ENCODE measurements at places on chromosomes 4 and X. TPM values are rescaled to one million over a fixed set of nuclear protein-coding genes. Genes with fewer than 3 reads are reported as not detected.

BLTP1 gene
- total RNA-seq, result 134 TPM

- no peak for DNase-seq
Measured at GRCh38 chrX:154399527-154400368, 1.6 kb downstream of the RPL10 start.

CNOT6L gene
- 62.5 TPM for total RNA-seq

DNA sequence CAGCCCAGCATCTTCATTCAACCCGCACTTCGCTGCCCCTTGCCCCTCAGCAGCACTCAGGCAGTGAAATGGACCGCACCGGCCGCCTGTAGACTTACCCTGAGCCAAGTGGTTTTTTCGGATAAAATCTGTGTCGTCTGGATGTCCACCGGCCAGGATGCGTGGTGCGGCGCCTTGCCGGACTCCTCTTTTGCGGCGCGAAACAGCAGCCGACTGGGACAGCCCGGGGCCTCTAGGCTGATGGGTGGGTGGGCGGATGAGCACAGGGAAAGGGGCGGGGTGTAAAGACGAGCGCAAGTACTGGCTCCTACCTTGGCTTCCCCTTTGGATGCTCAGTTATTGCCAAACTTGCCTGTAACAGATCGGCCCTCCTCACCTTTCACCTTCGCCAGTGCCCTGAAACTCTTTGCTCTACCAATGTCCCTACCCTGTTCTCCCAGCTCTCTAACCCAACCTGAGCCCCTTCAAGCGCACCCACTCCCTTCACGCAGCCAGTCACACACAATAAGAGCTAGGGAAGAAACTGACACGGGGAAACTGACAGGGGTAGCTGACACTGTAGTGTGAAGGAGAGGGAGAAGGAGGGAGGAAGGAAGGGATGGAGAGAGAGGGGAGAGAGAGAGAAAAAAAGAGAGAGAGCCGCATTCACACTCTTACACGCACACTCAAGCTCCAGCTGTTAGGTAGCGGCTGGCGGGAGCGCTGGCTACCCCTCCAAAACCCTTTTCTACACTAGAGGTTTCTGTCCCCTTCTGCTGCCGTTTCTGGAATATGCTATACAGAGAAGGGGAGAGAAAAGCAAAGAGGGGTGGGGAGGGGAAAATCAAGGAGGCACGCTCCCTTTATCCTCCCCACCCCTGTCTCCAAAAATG, 559 bp downstream of the TRPC5 start:
- no peak for DNase-seq

REPS2 gene
- 5.9 TPM for total RNA-seq

DNA sequence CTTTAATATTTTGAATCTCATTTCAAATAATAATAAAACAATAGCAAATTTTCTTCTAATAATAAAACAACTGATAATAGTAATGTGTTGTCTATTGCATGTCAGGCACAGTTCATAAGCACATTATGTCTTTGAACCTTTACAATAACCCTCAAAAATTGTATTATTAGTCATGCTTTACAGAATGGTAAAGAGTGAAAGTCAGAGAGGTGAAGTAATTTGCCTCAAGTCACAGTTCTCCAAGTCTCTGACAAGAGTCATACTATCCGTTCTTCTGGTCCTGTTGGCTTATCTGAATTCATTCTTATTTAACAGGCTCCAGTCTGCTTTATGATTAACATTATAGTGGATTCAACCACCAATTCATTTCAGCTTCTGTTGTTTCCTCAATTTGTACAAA, 313.0 kb downstream of the AFF2 start:
- no peak for DNase-seq

DNA sequence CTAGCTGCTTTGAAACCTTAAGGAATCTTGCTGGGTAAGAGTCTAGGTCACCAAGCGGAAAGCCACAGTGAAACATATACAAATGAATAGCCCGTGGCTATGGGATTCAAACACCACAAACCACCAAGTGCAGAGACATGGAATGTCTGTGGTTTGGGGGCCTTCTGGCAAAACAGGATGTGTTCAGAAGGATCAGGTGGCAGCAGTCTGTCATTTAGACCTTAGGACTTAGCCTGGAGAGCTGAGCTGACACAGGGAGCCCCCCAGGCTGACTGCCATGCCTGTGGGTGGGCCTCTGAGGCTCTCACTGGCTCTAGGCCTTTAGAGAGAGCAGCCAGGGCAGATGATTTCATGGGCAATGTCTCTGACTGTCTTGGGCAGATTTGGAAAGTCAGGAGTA, 225.6 kb downstream of the FBXW7 start:
- DNase-seq, result no peak

TBX22 gene
- total RNA-seq, result not detected

HPSE gene
- total RNA-seq, result 4.1 TPM

KLB gene
- 1.2 TPM for total RNA-seq

DNA sequence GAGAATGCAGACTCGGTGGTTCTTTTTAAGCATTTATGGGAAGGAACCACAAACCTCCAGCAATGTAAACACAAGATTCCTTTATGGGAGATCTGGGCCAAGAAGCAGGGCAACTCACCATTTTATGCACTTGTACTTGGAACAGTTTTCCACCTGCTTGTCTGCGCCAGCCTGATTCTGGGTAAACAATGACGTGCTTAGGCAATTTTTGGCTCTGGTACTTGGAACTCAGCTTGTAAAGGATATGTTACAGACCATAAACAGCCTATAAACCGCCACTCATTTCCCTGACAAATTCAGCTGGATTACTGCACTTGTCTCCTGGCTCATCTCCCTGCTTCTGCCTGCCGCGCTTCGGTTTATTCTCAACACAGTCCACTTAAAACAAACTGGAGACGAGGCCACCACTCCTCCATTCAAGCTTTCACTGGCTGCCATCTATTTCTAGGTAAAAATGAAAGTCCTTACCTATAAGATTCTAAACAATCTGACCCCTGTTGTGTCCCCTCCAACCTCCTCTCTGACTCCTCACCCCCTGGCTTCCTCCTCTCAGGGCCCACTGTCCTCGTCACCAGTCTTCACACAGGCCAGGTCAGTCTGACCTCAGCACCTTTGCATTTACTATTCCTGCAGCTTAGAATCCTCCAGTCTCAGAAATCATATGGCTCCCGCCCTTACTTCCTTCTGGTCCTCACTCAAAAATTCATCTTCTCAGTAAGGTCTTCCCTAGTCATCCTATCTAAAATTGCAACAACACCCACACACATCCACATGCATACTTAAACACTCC, 205.9 kb upstream of the GALNT7 start:
- no peak for DNase-seq

- DNase-seq, result no peak
Measured at GRCh38 chr4:61182915-61183314, 17.2 kb upstream of the ADGRL3 start.

PABPC5 gene
- total RNA-seq, result 4.3 TPM

OTUD4 gene
- 64.5 TPM for total RNA-seq

FGF5 gene
- total RNA-seq, result 0.31 TPM

RAB40A gene
- 1.2 TPM for total RNA-seq

- DNase-seq, result no peak
Measured at GRCh38 chr4:24775032-24775605, 20.3 kb upstream of the SOD3 start.

PAK3 gene
- 49.4 TPM for total RNA-seq

- DNase-seq, result no peak
Measured at GRCh38 chr4:70277121-70277520, 34.7 kb downstream of the CSN3 start.

HHIP gene
- 7.8 TPM for total RNA-seq

DNA sequence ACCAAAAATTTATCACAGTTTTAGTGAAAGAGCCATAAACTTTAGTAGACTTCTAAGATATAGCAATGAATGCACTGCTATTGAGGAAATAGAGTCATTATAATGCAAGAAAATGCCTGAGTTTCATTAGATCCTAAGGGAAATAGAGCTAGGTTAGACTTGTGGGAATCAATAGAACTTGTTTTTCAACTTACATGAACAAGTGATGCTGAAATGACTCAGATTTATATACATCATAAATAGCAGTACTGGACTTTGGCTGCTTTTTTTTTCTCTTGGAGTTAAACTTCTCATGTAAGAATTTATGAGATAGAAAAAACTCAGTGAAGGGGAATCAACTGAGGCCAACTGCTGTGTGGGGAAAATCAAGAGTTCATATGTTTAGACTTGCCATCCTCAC, 216.5 kb upstream of the AADAT start:
- DNase-seq, result no peak

DNA sequence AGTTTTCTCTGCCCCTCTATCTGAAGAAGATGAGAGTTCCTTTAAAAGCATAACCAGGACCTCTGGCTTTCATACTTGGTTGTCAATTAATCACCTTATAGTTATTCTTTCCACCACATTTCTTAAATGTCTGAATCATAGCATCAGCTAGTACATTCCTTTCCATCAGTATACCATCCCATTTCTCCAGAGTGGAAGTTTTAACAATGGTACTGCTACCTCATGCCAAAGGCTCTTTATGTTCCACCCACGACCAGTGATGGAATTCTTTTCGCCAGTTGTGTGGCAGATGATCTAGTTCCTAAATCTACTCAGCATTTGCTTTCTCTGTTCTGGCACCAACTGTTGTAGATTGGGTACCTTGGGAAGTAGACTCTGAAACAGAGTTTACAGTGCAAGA, 379.8 kb downstream of the ZNF674 start:
- DNase-seq, result no peak

DNA sequence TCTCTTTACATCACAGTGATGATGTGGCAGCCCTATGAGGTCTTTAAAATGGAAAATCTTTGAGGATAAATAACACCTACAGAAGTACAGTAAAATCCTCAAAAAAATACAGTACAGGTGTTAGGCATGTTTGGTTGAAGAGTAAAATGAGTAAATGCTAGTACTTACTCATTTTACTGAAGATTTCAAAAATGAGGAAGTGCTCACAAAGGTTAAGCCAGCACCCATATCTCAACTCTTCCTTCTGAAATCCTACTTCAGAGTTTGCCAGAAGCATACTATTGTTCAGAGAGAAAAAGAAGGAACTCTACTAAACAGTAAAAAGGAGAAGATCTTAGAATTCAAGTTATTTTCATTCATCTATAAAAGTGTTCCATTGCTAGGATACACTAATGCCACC, 130.9 kb downstream of the CBR4 start:
- DNase-seq, result no peak

DNA sequence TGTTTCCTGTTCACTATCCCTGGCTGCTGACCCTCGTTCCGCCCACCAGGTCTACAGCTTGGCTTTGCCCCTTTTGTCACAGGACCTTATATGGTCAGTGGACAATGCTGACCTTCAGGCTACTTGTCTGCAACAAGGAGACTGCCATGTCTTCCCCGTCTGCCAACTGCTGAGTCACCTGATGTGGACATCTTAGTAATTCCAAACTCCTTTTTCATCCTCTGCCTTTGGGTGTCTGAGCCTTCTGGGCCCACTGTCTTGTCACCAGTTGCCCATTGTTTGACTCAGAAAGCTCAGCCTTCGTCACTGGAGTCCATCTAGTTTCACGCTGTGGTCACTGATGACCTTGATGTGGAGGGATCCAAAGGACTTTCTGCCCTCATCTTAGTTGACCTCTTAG, 30.2 kb downstream of the GPRIN3 start:
- no peak for DNase-seq

DNA sequence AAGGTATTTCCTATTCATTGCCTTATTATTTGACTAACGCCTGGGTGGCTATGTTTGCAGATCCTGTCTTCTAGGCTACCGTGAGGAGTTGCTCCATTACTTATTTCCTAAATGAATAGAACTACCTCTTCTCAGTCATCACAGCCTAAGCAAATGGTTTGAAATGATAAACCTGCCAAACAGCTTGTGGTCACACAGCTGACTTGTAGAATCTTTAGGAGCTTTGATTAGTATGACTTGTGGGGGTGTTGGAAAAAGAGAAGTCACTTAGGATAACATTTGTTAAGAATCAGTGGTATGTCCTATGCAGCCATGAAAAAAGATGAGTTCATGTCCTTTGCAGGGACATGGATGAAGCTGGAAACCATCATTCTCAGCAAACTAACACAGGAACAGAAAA, 169.3 kb downstream of the PPARGC1A start:
- DNase-seq, result no peak

FGF13 gene
- 10.4 TPM for total RNA-seq

DNA sequence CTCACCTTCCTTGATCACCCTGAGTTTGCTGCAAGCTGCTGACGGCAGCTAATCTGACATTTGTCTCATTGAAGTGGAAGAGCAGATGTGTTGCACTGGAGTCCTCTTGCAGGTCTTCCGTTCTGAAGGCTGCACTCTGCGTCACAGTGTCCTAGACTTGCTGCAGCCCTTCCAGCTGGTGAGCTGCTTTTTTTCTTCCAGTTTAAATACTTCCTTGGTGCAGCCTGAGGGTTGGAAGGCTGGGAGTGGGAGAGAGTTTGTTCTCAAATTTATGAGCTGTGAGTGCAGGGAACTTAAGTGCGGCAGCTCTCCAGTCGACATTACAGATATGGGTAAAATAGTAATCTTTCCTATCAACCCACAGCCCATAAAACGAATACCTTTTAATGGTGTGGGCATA, 303.6 kb upstream of the FAT1 start:
- DNase-seq, result no peak

EIF4E gene
- total RNA-seq, result 54.5 TPM

DNA sequence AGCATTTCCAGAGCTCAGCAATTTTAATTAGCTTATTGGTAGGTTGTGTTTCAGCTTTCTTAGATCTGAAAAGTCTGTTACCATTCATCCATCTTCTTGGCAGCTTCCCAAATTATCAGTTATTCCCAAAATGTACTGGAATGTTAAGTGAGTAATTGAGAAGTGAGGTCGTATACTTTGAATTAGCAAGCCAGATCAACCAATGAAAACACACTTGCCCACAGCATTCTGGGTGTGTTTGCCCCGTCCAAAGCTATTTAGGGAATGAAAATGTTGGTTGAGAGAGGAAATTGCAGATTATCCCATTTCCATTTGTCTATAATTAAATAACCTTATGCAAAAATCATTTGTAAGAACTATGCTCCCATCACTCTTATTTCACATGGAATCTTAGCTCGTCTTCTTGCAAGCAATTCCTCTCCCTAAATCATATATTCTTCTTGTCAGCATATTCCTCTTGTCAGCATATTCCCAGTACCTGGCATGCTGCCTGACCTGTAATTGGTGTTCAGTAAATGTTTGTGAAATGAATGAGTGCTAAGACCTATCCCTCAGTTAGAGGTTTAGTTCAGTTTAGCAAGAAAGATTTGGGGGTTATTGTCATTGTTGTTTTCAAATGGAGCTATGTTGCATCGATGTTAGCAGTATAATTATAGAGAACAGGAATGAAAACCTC, 23.3 kb upstream of the ANTXR2 start:
- no peak for DNase-seq

GRCh38 chr4:4419896-4420295, 33.0 kb downstream of the NSG1 start:
- DNase-seq, result no peak

- no peak for DNase-seq
Measured at GRCh38 chrX:97787849-97788248, 904.1 kb downstream of the RPA4 start.
